ENCODE measurements at places on chromosomes 2 and 18. TPM values are rescaled to one million over a fixed set of nuclear protein-coding genes. Genes with fewer than 3 reads are reported as not detected.

- H3K4me3 ChIP-seq: no peak overlapping the region
- H3K36me3 ChIP-seq: peaks cover 7% of the 10 kb centered on the region
- H3K4me1 ChIP-seq: peaks cover 8% of the 10 kb centered on the region
- no peak for DNase-seq
Observed at GRCh38 chr2:190301032-190301431, 18.6 kb downstream of the HIBCH start.

DNA sequence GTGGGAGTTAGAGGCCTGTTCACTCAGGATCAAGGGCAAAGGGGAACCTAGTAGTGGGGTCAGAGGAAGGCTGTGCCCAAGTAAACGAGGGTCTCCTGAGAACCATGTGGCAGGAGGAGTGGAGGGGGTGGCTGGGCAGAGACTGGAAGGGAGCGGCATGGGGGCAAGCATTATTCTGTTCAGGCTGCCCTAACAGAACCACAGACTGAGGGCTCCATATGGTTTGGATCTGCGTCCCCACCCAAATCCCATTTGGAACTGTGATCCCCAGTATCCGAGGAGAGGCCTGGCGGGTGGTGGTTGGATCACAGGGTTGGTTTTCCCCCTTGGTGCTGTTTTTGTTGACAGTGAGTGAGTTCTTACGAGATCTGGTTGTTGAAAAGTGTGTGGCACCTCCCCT, 287.0 kb downstream of the PHLPP1 start:
- no peak for DNase-seq
- no peaks in the 10 kb centered on the region for H3K4me1 ChIP-seq
- no peaks in the 10 kb centered on the region for H3K36me3 ChIP-seq
- no peak overlapping the region for H3K27ac ChIP-seq

- no peak overlapping the region for H3K4me3 ChIP-seq
- no peak for DNase-seq
- H3K36me3 ChIP-seq: no peaks in the 10 kb centered on the region
- no peak overlapping the region for H3K27ac ChIP-seq
Observed at GRCh38 chr2:175815537-175815936, 186.5 kb downstream of the LNPK start.

Gene FBXO36
- 12.1 TPM for total RNA-seq

Gene KCNIP3
- total RNA-seq: 1.3 TPM

- H3K4me1 ChIP-seq: no peaks in the 10 kb centered on the region
- no peak for DNase-seq
- no peaks in the 10 kb centered on the region for H3K36me3 ChIP-seq
- no peaks in the 10 kb centered on the region for H3K27me3 ChIP-seq
Observed at GRCh38 chr2:144607891-144608521, 88.1 kb upstream of the ZEB2 start.

GRCh38 chr2:156784020-156784701, 348.0 kb downstream of the GPD2 start:
- no peak for DNase-seq
- no peaks in the 10 kb centered on the region for H3K36me3 ChIP-seq

Gene TWIST2
- 5.3 TPM for total RNA-seq

All from stomach (tissue), 19 donors.